Kasumi-1 (cell line): ENCODE measurements at places on chromosomes 6 and 20.

DNA sequence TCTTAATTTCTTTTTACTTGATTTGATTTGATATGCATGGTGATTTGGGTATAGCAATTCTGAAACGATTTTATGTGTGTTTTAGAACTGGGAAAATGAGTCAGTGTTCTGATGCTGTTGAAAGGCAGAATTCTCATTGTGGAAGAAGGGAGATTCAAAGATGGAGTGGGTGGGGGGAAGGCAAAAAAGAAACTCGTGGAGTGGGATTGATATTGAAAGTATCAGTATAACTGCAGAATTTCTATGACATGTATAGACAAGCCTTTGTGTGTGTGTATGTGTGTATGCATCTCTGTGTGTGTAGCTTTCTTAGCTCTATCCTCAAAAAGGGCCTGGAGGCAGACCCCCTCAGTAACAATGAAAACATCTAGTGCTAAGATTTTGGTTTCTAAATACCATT, 184.3 kb upstream of the OLIG3 start:
- no peak for DNase-seq

GRCh38 chr6:36666826-36667591, 11.5 kb upstream of the CDKN1A start:
- no peak for DNase-seq

GRCh38 chr20:18721551-18722115, 92.0 kb upstream of the SCP2D1 start:
- no peak for DNase-seq

- peak; percentile 95 for DNase-seq
Observed at GRCh38 chr20:35541783-35542662, at the start of gene ERGIC3. TSS of gene ERGIC3 (plus strand) at chr20:35542078. CDS start at chr20:35542098, 20 bp downstream.

- DNase-seq = peak; percentile 93
Observed at GRCh38 chr20:1033751-1034414, 31.8 kb upstream of the RSPO4 start.

GRCh38 chr6:127176146-127176545, 57.7 kb downstream of the RSPO3 start:
- DNase-seq = no peak

DNA sequence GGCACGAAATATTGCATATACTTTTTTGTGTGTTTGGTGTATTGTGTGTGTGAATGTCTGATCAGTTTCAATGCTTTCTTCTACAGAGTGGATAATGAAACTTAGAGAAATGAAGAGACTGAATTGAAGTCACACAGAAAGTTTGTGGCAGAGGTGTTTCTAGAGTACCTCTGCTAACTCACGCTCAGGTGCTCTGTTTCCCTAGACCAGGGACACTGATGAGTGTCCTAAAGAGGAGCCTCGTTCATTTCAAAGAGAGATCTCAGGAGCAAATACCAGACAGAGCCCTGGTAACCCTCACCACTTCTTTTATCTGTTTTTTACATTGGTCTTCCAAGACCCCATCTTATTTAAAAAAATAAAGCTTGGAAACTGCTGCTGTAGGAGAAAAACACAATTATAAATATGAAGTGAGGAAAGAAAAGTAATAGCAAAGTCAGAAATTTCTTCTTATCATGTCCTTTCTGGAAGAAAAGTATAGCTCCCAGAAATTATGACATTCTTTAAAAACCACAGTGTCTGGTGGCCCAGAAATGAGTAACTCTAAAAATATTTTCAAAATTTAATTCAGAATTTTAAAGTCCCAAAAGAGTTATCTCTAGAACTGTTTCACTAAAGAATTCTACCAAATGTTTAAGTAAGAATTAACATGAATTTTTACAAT, 720.6 kb downstream of the RFPL4B start:
- DNase-seq = no peak

GRCh38 chr6:43644940-43645612, at the start of gene RSPH9:
TSS of gene RSPH9 (plus strand) at chr6:43645036. CDS start at chr6:43645099, 63 bp downstream.
- DNase-seq = no peak

DNA sequence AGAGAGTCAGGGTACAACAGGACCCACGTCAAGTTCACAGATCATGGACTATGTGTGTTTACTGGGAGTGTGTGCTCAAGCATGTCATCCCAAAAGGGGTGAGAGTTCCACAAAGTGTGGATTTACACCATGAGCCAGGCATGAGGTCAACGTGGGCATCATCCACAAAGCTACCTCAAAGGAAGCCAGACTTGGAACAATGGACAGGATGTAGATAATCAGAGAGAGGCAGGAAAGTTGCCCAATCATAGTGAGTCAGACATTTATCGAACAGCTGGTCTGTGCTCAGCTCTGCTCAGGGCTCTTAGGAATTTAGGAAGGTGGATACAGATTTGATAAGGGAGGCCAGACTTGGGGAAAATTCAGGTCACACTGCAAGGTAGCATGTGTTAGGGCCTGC, 317.2 kb upstream of the CDYL start:
- DNase-seq = no peak

DNA sequence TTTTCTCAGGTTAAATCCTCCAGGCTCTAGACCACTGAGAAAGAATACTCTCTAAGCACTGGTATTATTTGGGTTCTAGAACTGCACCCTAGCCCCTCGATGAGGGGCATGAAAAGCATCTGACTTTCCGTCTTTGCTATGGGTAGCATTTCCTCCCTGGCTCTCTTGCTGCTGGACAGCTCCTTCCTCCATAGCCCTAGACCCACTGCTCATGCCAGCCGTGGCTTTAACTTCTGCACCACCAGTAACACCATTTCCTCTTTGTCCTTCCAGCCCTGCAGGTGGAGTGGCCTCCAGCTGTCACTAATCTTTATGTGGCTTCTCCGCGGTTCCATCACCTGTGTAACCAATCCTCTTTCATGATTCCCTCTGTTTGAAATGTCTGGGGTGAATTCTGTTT, 194.9 kb downstream of the SCP2D1 start:
- DNase-seq = no peak

- DNase-seq = no peak
Observed at GRCh38 chr6:149212206-149212605, 105.3 kb upstream of the TAB2 start.

- DNase-seq = no peak
Observed at GRCh38 chr6:74534465-74535211, 671.2 kb downstream of the COL12A1 start.

DNA sequence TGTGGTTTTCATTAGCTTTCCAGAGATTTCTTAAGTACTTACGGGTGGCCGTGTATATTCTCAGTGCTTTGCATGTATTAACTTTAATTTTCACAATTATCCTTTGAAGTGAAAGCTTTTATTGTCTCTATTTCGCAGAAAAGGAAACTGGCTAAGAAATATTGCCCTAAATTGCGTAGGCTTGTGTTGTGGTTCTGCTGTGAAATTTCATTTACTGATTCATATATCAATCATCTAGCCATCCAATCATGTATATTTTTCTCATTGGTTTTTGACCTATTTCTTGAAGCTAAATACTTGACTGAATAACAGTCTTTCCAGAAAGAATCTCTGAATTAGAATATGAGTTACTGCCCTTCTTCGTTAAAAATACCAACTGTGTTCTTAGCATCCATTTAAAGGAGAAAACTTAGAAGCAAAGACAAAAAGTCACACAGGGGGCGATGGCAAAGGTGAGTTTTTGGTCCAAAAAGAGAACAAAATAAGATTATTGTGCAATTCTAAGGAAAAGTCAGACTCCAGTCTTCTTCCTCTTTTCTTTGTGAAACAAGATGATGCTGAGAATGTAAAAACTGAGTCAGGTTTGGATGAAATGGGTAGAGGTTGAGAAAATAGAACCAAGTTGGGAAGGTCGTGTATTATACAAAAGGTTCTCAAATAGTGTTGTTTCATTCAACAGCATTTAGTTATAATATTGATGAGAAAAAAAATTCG, 1.4 kb downstream of the CYB5R4 start:
- peak; percentile 31 for DNase-seq

DNA sequence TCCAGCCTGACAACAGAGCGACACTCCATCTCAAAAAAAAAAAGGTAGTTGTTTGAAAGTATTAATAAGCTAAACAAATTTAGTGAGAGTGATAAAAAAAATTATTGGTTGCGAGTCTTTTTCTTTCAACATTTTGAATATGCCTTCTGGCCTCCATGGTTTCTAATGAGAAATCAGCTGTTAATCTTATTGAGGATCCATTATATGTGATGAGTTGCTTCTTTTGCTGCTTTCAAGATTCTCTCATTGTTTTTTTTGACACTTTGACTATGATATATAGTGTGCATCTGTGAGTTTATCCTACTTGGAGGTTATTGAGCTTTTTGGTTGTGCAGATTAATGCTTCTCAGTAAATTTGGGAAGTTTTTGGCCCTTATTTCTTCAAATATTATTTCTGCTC, 15.6 kb upstream of the CMTR1 start:
- DNase-seq = no peak

- DNase-seq = no peak
Observed at GRCh38 chr6:89209457-89209856, 7.7 kb downstream of the GABRR1 start.

DNA sequence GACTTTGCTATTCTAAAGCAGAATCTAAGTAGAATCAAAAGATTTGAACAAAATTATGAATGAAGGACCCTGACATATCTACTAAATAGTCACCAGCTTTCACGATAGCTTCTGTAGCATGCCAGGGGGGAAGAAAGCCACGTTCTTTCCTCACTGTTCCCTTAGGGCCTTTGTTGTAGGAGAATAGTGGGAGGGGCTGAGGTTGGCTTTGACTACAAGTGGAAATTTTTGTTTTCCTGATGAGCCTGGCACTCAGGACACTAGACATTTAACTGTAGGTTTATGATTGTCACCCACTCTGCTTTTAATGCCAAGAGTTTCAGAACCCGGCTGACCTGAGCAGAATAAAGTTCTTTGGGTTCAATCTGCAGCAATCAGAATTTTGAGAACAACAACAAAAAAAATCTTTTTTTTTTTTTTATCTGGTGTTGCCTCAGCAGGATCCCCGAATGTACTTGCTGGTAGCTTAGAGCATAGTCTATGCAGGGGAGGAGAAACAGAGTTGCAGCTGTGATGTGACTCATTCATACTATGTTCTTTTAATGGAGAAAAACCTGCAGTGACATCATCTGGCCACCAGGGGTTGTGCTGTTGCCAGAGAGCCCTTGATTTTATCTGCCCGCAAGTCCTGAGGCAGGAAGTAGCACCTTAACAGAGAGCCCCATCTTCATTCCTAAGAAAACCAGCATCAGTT, 38.5 kb downstream of the TPD52L1 start:
- DNase-seq = peak; percentile 83

DNA sequence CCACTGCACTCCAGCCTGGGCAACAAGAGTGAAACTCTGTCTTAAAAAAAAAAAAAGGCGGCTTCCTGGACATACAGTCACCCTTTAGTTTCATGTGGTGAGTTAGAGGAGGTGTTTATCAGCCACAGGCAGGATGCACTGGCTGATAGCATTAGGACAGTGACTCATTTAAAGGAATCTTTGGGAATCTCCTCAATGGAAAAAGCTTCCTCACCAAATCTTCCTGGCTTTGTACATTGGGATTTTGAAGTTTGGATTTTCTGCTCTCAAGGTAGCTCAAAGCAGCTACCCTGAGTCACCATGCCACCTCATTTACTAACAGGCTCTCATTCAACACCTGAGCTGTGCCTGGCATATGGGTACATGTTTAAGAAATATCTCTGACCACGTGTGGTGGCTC, 20.2 kb downstream of the PRPH2 start:
- DNase-seq = no peak

- DNase-seq = no peak
Observed at GRCh38 chr6:170361335-170361734, 54.8 kb downstream of the FAM120B start.

DNA sequence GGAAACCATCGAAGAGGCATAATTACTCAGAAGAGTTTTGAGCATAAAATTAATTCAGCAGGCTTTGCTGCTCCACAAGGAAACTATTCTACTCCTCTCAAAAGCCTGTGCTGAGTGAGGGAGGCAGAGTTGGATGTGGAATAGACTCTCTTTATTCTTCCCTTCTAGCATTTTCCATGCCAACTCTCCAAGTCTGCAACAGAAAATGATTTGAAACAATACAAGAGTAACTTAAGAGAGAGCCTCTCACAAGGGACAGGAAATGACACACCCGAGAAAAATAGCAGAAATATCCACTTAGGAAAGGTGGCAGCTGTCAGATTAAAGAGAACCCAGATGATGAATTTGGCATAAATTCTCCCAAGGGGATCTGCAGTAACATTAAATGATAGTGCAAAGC, 26.3 kb upstream of the LAMP5 start:
- no peak for DNase-seq

DNA sequence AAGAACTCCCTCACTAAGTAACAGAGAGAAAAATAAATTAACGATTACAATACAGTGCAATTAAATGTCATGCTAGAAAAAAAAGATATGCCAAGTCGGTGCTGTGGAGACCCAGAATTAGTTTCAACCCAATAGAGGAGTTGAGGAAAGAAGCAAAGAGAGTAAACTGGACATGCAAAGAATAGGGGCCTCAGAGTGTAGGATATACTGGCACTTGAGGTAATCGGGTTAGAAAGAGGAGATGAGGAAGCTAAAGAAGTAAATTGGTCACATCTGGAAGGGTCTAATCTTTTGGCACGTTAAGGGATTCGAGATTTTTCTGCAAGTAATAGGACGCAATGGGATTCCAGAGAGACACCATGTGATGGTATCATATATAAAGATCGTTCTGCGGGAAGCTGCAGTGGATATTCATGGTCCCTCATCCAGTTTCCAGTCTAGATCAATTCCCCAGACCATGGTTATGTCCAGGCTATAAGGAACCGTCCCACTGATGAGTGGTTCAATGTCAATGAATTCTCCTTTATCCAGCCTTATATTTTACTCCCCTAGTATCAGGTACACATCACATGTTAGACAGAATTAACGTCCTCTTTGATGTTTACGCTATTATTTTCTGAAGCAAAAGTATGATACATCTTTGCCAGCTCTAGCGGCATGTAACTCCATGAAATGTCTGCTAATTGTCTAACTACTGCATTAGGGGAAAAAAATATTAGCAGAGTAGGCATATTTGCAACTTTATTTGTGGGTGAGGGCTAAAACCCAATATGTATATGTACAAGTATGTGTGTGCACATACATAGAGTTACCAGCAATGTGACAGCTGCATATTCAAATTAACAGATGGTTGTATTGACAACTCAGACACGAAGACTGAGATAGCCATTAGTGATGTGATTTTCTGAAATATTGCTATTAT, 1.1 kb upstream of the TBC1D32 start:
- peak; percentile 57 for DNase-seq

DNA sequence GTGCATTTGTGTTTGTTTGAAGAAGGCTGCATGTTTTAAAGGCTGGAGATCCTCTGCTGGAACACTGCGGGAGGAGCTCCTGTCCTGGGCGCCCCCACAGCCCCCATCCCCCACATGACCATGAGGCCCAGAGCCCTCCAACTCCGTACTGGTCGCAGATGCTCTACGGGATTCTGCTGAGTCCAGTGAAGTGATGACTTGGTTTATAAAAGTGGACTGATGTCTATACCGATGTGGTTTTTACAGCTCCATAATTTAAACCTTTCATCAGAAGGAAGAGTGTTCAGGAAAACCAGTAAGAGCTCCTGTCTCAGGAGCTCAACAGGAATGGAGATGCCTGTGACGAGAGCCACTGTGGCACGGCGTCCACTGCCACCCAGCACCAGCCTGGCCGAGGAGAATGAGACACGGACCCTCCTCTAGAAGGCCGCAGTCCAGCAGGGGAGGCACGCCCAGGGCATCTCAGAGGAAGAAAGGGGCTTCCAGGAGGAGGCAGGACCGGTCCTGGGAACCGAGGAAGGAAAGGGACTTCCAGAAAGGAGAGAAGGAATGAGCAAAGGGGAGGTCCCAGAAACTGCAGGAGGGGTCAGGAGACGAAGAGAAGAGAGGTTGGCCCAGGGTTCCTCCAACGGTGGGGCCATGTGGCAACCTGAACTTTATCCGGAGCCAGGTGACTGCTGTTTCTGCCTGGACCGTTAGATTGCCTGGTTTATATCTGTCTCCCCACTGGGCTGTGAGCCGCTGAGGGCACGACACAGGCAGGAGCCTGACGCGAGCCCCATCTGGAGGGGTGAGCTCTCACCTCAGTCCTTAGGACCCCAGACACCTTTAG, 26.9 kb downstream of the BFSP1 start:
- DNase-seq = no peak
